ENCODE measurements at places on chromosomes 3 and 15.
A peak's percentile ranks its signal among the peaks of the same experiment; 100 is the strongest.

- DNase-seq: no peak
Observed at GRCh38 chr3:189841473-189842205, 210.4 kb downstream of the TP63 start.

GRCh38 chr15:86036243-86036642 is 43.4 kb upstream of the AGBL1 start:
- no peak for DNase-seq

- DNase-seq: no peak
Observed at GRCh38 chr15:33888176-33888575, 80.1 kb upstream of the CHRM5 start.

- no peak for DNase-seq
Observed at GRCh38 chr3:38835939-38836338, 19.9 kb upstream of the SCN10A start.

DNA sequence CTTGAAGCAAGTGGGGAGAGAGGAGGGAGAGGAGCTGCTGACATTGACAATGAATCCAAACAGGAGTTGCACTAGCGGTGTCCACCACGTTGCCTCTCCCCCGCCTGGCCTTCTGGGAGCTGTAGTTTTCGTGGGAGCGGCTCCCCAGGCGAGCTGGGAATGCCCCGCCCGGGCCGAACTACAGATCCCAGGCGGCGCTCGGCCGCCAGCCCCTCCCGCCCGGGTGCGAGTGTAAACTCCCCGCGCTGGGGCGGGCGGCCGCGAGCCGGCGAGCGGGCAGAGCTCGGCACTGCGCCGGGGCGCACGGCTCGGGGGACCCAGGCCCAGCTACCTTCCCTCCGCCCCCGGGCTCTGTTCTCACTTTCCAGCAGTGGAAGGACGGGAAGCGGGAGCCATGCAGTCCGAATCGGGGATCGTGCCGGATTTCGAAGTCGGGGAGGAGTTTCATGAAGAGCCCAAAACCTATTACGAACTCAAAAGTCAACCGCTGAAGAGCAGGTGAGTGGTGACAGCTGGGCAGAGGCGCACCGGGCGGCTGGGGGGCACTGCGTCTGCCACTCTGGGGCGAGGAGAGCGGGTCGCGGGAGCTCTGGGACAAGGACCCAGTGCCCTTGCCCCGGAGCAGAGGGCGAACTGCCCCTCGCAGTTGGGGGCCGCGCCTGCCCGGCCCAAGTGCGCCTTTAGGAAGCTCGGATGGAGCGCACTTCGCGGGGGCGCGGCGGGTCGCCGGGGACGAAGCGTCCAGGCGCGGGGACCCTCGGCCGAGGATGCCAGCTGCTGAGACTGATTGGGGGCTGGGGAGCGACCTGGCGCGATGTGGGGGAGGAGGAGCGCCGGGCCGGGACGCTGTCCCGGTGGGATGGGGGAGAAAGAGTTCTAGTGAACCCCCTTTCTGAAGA is at the start of gene MITF:
Gene MITF, plus strand, starts transcription at position 261 of the 899 bp plus-strand sequence. Its CDS starts 134 bp downstream, at position 395.
- peak; percentile 92 for DNase-seq
